ENCODE measurements at places on chromosomes 3 and 15.

GRCh38 chr15:85583442-85583841 lies 203.0 kb downstream of the AKAP13 start:
- no peak for DNase-seq

GRCh38 chr3:161349529-161350312 lies 21.6 kb downstream of the SPTSSB start:
- DNase-seq: peak; percentile 71

DNA sequence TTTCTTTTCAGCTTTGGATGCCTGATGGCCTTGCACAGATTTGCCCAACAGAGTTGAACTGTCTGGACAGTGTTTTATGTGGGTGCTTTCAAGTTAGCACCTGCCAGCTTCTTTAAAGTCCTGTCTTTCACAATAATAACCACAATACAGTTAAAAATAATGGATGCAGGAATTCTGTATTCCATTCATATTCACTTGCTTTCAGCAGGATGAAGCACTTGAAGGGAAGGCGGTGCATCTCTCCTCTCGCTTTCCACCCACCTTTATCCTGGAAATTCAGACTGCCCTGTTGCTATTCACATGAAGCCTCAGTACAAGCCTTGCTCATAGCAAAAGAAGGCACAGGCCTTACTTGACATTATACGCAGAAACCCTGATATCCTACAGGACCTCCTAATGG lies 26.5 kb upstream of the GYG1 start:
- no peak for DNase-seq

DNA sequence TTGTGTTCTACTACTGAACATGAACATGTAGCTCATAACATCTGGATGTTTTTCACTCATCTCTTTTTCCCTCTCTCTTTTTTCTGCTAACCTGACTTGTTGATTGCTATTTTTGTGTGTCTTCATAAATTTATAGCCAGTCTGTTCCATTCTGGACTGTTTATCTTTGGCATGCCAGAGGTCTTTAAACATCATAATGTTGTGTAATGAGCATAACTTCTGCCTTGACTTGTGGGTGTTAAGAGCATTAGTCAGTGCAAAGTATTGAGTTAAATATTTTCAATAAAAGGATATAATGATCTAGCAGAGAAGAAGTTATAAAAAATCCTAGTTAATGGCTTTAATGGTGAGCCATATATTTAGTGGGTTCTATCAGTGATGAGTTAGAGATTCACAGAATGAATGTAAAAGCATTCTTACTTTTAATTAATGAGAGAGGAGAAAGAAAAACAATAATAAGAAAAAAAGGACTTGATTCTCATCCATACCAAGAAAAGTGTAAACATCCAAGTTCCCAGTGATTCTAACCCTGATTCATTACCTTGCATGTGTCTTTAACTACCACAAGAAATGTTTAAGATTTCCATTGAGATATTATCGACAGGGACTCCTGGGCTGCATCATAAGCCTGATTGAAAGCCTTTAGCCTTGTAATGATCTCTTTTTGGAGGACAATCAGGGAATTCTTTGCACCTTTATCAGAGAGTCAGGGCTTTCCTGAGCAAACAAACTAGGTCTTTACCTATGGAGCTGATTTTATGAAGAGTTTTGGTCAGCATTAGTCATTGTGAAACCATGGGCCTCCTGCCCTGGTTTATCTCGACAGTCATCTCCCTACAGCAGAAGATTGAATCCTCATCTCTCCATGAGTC lies 22.9 kb downstream of the MITF start:
- DNase-seq: peak; percentile 95

GRCh38 chr3:73461547-73461946 lies 163.2 kb downstream of the PDZRN3 start:
- DNase-seq: peak; percentile 42

DNA sequence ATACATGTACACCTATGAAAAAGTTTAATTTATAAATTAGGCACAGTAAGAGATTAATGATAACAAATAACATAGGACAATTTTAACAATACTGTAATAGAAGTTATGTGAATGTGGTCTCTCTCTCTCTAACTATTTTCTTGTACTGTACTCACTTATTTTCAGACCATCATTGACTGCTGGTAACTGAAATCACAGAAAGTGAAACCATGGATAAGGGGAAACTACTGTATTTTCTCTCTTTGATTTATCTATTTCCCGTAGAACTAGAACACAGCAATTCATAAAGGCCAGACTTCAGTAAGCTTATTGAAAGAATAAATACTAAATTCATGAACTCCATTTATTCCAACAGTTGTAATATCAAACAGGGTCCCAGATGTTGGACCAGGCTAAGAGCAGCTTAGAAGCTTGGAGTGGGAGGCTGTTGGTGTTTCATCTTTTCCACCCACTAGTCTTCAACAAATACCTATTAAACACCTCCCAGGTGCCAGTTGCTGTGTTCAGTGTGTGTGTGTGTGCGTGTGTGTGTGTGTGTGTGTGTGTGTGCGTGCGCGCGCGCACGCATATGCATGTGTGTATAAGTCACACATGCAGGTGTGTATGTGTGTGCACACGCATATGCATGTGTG lies 235.4 kb downstream of the FOXP1 start:
- no peak for DNase-seq

DNA sequence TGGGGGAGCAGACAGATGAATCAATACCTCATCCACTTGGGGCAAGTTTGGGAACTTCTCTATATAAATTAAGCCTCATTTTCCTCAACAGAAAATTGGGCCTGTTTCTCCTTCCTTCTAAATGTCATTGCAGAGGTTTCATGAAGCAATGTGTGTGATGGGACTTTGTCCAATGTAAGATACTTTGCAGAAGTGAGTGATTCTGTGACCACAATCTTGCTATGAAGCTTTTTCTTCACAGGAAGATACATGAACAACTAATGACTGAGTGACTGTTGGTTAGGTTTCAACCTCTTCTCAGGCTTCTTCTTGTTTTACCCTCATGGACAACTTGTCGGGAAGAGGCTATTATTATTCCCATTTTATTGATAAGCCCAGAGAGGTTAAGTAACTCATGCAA lies 11.0 kb downstream of the TMEM45A start:
- no peak for DNase-seq

GRCh38 chr3:127216415-127217261 lies 23.7 kb downstream of the PRR23E start:
- no peak for DNase-seq

GRCh38 chr3:64491843-64492242 lies 196.0 kb downstream of the ADAMTS9 start:
- no peak for DNase-seq

GRCh38 chr3:50620420-50620819 lies 3.5 kb downstream of the MAPKAPK3 start:
- no peak for DNase-seq

DNA sequence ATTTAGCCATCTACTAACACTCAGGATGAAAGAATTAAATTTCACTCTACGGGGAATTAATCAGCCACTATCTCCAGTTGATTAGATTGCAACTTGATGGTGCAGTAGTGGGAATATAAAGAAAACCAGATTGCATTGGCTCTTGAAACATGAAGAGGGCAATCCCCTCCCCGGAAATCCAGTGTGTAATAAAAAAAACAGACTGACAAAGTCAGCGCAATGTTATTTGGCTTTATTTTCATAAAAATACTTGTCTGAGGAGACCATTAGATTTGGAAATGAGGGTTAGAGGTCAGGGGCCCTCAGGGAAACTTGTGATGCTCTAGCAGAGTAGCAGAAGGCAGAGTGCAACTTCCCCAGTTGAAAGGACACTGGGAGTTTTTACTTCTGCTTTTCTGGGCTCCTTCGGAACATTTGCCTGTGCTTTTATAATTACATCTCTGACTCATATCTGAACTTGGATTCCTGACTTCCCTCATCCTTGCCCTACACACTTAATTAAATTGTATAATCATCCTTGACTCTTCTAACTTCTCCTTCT lies 326.8 kb downstream of the TUSC7 start:
- no peak for DNase-seq

GRCh38 chr3:177828208-177828565 lies 630.9 kb upstream of the TBL1XR1 start:
- no peak for DNase-seq

- no peak for DNase-seq
These were observed 26.3 kb upstream of the SLC28A2 start for GRCh38 chr15:45225506-45226273.

DNA sequence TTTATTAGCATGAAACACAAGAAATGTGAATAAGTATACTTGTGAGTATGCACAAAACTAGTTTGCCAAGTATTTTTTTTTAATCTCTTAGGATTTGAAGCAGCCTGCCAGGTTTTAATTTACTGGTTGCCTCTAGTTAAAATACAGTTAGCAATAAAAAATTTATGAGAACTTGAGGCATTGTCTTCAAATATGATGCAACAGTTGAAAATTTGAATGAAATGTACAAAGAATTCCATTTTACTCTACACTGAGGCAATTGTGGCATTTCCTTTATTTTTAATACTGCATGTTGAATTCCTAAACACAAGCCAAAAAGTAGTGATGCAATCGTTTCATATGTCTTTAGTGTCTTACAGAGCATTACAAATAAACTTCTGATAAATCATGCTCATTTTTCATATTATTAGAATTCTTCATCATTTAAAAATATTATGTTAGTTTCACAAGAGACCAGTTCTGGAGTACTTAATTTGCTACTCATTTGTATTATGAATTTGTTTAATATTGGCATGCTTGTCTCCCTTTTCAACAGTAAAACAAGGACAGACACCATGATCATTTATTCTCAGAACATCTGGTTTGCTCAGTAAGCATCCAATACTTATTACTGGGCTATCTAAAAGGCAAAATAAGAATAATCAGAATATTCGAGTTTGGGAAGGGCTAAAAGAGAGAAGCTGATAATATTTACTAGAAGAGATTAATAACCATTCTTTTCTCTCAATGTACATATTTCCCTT lies 124.8 kb upstream of the PTX3 start:
- peak; percentile 94 for DNase-seq

DNA sequence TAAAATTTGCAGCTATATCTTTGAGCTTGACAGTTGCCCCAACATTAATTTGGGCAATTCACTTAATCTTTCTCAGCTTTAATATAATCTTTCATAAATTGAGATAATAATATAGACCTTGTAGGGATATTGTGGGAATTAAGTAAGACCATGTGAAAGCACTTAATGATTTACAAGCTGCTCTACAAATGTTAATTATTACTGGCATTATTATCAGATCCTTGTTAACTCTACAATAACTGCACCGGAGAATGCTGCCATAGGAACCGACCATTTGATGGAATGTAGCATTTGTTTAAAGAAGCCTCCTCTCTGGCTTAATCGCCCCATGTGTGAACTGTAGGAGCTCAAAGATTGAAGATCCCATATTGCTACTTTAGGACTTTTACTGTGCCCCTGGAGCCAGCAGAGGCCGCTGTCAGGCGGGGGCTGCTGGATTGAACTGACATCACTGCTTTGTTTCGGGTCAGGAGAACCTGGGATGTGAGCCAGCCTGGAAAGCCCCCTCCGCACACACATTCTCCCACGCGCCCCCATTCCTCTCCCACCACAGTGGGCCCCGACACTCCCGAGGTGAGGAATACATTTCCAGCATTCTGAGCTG lies 154.2 kb upstream of the TNIK start:
- no peak for DNase-seq
